Dermis microvascular lymphatic vessel endothelial cell (primary cell): ENCODE measurements at places on chromosomes 7 and 10.

- DNase-seq, result no peak
Measured at GRCh38 chr10:93503075-93503474, 6.7 kb downstream of the CEP55 start.

DNA sequence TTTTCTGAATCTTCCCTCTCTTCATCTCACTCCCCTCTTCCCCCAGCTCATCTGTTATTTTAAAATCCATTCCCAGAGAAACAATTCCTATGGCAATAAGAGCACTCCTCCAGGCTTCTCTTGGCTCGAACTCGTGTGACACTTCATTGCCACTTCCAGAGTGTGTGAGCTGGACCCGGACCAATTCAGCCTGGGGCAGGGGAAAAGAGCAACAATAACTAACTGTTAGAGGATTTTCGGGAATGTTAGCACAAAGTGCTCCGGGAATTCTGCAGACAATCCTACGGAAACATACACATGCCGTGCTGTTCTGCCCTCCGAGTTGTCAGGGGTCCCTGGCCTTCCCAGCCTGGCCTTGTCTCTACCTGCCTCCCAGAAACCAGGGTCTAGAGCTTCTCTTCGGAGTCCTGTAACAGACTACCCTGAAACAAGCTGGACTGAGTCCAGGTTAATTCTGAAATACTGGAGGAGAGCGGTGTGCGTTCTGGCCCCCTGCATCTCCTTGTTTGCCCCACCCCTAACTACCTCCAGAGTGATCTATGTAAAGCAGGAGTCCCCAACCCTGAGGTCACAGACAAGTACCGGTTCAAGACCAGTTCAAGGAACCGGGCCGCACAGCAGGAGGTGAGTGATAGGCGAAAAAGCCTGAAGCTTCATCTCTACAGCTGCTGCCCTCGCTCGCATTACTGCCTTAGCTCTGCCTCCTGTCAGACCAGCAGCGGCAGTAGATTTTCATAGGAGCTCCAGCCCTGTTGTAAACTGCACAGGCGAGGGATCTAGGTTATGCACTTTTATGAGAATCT lies 11.3 kb downstream of the COL26A1 start:
- no peak for DNase-seq

- peak; percentile 68 for DNase-seq
Measured at GRCh38 chr7:21923658-21924057, 22.0 kb downstream of the CDCA7L start.

DNA sequence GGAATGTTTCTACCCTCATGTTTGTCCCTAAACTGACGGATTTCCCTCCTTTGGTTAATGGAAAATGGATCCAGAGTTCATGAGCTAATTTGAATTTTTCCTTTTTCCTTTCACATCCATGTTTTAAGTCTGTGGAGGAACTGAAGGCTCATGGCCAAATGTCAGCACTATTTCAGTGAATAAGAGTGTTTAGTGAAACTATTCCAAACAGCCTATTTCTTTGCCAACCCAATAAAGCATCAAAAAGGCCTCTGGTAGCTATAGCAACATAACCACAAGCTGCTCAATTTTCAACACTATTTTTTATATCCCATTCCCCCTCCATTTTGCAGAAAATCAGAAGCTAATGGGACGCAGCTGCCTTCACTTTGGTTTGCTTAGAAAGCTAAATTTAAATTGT lies 1454.1 kb downstream of the GATA3 start:
- no peak for DNase-seq
